ENCODE measurements at places on chromosomes 6 and 20. TPM values are rescaled to one million over a fixed set of nuclear protein-coding genes. Genes with fewer than 3 reads are reported as not detected.

The FOXQ1 gene
- total RNA-seq = not detected

DNA sequence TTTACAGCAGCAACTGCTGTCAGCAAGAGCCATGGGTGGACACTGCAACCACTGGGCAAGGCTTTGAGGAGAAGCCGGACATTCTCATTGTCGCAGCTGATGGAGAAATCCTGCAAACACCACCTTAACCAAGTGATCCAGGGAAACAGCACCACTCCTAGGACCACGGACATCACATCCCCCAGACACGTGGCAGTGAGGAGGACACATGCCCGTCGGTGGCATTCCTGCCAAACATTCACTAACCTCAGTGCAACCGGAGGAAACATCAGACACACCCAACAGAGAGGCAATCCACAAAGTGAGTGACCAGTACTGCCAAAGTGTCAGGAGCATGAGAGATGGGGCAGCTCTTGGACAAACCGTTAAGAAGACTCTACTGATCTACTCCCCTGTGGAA, 16.6 kb upstream of the IRF4 start:
- H3K27ac ChIP-seq = no peak overlapping the region
- DNase-seq = no peak
- peaks cover 10% of the 10 kb centered on the region for H3K4me1 ChIP-seq

GRCh38 chr6:19655744-19656143, 181.4 kb upstream of the ID4 start:
- no peak overlapping the region for H3K4me3 ChIP-seq
- H3K27me3 ChIP-seq = no peaks in the 10 kb centered on the region
- no peak overlapping the region for H3K27ac ChIP-seq
- no peaks in the 10 kb centered on the region for H3K36me3 ChIP-seq
- DNase-seq = no peak

DNA sequence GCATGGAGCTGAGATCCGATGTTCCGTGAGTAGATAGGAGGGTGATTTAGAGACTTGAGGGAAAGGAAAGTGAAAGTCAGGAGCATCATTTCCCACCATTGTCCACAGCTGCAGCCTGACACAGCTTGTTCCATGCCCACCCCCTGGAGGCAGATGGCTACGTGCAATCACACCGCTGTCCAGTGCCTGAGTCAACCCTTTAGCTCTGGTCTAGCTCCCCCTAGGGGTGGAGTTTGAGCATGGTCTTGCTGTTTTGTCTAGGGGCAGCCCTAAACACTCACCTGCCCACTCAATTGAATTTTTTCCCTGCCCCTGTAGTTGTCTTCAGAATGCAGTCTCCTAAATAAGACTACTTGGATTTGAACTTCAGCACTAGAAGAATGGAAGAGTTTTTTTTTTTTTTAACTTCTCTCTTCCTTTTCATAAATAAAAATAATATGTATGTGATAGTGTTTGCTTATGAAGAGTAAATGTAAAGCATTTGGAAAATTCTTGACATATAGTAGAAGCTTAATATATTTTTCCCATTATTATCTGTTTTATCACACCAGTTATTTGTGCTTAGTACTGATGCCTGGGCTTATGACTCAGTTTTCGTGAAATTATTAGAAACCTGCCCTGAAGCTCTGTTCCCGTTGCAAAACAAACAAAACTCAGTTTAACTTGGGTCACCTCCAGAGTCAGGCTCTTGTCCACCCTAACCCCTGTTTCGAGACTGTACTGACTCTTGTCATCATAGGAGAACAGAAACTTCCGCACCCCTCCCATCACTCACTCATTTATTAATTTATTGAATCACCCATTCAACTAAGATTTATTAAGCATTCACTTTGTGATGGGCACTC, 814.8 kb downstream of the MAFB start:
- H3K27me3 ChIP-seq = no peaks in the 10 kb centered on the region
- no peak overlapping the region for H3K4me3 ChIP-seq
- H3K27ac ChIP-seq = no peak overlapping the region
- H3K4me1 ChIP-seq = peaks cover 4% of the 10 kb centered on the region
- H3K36me3 ChIP-seq = no peaks in the 10 kb centered on the region

Measured in natural killer cell treated with Interleukin-12 subunit alpha and Interleukin-12 subunit beta and Interleukin-15 and Interleukin-18, amount 100 ng/mL, for 72 hours (primary cell).